CD4-positive, alpha-beta T cell treated with Interleukin-1 beta for 1 hour (primary cell): ENCODE measurements at places on chromosomes 2 and 18.
A peak's percentile ranks its signal among the peaks of the same experiment; 100 is the strongest.

DNA sequence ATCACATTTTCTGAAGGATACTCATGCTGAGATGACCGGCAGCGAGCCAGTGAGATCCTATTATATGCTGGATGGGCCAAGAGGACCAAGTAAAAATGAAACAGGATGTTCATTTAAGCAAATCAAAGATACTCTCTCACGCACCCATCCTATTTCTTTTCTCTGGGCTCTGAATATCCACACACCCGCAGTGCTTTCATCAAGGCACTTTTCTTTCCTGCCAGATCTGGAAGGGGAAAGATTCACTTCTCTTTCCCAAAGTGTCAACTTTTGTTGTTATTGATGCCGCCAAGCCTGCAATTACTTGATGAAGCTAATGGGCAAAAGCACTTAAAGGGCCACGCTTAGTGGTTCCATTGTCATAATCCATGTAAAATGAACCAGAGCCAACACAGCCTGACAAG is 191.9 kb upstream of the CHAC2 start:
- DNase-seq, result no peak

DNA sequence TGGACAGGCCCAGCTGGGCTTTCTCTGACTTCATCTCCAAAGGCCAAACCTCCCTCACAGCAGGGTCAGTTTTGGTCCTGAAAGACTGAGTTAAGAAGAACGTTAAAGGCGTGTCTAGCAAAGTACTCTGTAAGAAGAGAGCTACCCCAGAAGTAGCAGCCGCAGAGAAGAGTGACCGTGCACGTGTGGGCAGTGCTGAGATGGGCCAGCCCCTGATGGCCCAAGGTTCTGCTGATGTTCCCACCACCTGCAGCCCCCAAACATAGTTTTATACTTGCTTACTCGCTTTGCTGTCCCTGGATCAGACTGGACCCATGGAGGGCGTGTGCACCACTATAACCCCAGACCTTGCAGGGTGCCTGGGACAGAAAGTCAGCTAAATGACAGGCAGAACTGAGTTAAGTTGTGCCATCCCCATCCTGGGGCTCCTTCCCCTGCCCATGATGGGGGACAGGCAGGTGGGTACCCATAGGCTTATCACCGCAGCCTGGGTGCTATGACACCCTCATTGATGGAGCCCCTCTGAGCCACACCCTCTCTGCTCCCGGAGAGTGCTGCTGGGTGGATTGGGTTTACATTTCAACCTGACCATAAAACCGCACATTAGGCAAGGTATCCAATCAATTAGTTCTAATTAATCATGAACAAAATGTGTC is 367.3 kb upstream of the HS6ST1 start:
- DNase-seq, result no peak

- DNase-seq, result peak; percentile 22
These were observed 423 bp upstream of the TTC27 start for GRCh38 chr2:32627441-32627813.

- DNase-seq, result no peak
These were observed 68.4 kb downstream of the TPO start for GRCh38 chr2:1481406-1482252.

- DNase-seq, result no peak
These were observed 148.8 kb upstream of the ZNF236 start for GRCh38 chr18:76673281-76674185.

DNA sequence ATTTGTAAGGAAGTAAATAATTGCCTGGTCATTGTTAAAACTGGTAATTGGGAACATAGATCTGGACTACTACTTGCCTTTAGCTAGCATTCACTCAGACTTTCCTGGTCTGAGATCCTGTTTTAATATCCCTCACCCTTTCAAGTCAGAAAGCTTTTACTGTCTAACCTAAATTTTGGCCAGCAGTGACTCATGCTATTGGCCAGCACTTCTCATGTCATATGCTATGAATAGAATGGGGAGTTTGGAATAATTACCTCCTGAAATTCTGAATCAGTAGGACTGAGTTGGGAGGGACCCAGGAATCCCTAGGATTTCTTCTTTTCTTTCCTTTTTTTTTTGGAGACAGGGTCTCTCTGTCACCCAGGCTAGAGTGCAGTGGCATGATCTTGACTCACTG is 19.3 kb downstream of the STK36 start:
- no peak for DNase-seq

GRCh38 chr18:60266558-60266957 is 106.0 kb downstream of the MC4R start:
- DNase-seq, result no peak

- no peak for DNase-seq
These were observed 265.1 kb downstream of the MEIS1 start for GRCh38 chr2:66699793-66700676.

- no peak for DNase-seq
These were observed 17.1 kb downstream of the PXDN start for GRCh38 chr2:1727101-1727771.

DNA sequence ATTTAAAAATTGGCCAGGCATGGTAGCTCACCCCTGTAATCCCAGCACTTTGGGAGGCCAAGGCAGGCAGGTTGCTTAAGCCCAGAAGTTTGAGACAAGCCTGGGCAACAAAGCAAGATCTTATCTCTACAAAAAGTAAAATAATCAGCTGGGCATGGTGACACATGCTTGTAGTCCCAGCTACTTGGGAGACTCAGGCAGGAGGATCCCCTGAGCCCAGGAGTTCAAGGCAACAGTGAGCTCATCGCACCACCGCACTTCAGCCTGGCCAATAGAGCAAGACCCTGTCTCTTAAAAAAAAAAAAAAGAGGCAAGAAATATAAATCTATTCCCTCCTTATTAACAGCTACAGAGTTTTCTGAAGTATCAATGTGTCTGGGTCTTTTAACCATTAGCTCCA is 51.9 kb downstream of the ESCO1 start:
- DNase-seq, result no peak

DNA sequence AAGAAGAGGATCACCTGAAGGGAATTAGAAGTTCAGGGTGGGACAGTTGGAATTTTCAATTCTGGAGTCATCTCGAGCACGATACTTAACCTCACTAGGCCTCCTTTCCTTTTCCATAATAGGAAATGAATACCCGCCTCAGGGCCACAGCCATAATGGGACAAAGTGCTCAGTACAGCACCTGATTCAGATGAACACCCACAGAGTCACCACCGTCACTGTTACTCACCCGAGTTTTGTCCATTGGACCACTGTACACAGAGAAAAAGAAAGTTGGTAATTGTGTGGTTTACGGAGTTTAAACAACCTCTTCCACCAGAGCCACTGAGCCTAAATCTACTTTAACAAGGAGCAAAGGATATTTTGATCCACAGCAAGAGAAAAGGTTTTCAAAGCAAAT is 122.0 kb upstream of the NDUFV2 start:
- DNase-seq, result no peak

DNA sequence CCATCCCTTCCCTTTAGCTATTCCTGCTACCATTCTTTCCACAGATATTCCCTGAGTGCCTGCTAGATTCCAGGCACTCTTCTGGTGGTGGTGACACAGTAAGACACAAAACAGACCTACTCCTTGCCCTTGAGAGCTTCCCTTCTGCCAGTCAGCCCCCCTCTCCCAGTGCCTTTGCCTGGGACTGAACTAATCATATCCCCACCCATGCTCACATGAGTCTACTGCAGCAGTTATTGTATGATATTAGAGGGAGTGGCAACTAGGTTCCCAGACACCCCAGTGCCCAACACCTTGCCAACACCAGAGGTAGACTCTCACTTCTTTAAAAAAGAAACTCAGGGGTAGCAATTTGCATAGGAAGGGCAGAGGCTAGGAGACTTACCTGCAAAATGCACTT is 7.2 kb upstream of the LBH start:
- no peak for DNase-seq

GRCh38 chr2:26184121-26184520 is 11.2 kb downstream of the GAREM2 start:
- no peak for DNase-seq

DNA sequence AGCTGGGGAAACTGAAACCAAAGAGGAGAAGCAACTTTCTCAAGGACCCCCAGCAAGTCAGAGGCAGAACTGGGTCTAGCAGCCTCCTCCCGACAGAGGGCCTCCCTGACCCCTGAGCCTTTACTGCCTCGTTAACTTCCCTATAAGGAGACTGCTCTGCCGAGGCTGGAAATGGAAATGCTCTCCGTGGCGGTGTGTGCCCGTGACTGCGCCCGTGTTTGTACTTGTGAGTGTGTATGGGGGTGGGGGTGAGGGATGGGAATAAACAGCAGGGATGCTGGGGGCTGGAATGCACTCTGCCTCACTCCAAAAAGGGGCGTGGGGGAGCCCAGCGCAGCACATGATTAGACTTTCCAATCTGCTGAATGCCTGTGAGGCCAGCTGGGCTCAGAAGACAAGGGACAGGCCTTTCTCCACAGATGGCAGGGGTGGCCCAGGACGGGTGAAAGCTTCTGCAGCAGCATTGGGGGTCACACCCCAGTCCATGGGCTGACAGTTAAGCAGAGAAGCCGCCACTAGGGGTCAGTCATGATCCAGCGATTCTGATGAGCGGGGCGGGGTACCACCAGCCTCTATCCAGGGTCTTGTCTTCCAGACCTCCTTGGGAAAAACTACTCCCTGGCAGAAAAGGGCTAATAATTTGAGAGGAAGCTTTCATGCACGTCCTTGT is 26.8 kb downstream of the MPHOSPH10 start:
- DNase-seq, result peak; percentile 48

DNA sequence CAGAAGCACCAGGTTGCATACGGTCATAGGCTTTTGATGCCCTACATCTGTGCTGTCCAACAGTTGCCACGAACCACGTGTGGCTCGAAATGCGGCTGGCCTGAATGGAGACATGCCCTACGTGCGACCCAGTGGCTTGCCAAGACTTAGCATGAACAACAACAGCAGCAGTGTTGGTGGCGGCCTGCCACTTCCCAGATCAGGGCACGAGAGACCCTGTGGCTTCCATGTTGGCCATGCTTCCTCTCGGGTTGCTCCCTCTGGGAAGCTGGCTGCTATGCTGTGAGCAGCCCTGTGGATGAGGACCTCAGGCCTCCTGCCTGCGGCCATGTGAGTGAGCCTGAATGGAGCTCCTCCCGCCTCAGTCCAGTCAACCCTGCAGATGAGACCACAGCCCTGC is 212.3 kb downstream of the HDAC4 start:
- DNase-seq, result no peak

DNA sequence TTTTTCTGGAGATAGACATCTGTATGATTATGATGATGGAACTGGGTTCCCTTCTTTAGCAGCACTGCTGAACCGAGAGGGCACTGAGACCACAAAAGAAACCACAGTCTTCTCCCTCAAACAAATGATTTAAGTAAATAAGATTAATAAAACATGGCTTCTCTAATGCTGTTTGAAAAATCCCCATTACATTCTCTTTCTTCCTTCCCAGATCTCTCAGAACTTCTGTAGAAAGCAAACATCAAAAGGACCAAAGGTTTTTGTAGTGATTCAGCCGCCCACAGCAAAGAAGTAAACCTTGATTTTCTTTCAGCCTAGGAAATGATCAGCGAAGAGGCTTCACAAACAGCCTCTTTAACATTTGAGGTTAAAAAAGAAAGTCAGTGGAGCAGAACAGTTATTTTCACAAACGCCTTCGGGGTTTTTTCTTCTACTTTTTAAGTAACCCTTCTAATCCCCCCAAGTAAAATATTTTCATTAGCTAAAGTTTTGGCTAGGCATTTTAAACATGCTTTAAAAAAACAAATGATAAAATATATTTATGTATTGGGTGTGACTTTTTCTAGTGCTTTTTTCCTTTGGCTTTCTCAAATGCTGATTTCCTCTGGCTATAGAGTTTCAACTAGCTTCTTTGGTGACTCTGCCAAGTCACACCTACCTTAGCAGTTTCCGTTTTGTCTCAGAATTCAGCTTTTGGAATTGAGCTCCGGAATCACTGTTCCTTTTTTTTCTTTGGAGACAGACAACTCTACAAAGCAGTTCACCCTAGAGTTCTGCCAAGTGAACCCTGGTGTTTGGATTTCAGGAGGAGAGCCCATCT is 89.6 kb downstream of the UPP2 start:
- DNase-seq, result peak; percentile 24

DNA sequence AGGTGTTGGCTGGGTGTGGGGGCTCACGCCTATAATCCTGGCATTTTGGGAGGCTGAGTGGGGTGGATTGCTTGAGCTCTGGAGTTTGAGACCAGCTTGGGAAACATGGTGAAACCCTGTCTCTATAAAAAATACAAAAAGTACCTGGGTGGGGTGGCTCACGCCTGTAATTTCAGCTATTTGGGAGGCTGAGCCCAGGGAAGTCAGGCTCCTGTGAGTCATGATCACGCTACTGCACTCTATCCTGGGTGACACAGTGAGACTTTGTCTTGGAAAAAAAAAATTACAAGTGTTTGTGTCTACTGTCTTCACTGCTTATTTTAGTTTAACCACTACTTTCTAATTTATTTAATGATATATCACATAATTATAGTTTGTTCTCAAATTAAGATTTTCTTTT is 62.7 kb upstream of the DOCK10 start:
- no peak for DNase-seq
